ENCODE measurements at places on chromosomes 5 and 9.

- DNase-seq = no peak
These were observed 7.2 kb downstream of the STARD4 start for GRCh38 chr5:111505096-111505495.

DNA sequence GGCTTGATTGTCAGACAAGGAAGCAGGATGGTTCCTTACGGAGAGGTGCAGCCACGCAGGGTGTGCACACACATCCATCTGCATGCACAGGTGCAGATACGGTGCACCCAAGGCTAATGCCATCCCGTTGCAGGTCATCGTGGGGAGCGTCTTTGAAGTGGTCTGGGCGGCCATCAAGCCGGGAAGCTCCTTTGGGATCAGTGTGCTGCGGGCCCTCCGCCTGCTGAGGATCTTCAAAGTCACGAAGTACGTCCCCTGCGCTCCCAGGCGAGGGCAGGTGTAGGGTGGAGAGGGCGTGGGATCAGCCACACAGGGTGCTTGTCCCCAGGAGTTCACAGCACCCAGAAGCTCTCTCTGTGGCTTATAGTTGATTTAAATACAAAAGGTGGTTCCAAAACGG lies 106.4 kb downstream of the CACNA1B start:
- DNase-seq = no peak

- peak; percentile 36 for DNase-seq
These were observed at the start of gene LPAR1 for GRCh38 chr9:111038331-111039230. TSS of gene LPAR1 (minus strand) at chr9:111038470. CDS start at chr9:110972117, 66,353 bp downstream.

GRCh38 chr9:123450098-123450770 lies 94.2 kb downstream of the CRB2 start:
- no peak for DNase-seq

DNA sequence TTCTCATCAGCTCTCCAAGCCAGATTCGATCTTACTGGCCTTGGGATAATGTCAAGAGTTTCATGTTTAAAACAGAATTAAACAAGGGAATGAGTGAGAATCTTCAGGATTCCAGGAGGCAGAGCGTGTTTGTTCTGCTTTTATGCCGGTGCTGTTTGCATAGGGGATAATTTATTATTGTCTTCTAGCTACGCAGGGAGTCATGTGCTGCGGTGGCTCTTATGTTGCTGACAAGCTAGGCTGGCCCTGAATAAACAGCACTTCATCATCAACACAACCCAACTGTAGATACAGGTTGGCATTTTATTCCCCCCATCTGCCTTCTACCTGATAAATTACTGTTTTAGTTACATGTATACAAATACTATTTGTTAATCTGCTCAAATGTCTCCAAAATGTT lies 47.1 kb upstream of the PCA3 start:
- no peak for DNase-seq

DNA sequence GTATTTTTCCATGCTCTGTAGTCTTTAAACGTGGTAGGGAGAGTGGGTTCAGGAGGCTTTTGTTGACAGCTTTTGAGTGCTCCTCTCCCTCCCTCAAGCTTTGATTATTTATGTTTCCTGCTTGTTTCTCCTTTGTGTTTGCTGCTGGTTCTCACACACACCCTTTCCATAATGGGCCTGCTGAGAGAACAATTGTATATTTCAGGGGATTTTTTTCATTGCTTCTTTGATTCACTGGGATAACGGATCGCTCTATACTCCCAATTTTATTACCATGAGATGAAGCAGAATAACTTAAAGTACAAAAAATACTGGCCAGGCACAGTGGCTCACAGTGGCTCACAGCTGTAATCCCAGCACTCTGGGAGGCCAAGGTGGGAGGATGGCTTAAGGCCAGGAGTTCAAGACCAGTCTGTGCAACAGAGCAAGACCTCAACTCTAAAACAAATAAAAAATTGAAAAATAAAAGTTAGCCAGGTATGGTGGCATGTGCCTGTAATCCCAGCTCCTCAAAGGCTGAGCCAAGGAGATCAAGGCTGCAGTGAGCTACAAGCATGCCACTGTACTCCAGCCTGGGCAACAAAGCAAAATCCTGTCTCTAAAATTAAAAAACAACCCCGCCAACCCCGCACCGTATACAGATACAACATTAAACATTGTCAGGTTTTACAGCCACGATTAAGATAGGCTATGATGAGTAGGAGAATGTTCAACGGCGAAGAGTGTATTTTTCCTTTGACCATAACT lies 66.9 kb downstream of the USP20 start:
- DNase-seq = no peak

DNA sequence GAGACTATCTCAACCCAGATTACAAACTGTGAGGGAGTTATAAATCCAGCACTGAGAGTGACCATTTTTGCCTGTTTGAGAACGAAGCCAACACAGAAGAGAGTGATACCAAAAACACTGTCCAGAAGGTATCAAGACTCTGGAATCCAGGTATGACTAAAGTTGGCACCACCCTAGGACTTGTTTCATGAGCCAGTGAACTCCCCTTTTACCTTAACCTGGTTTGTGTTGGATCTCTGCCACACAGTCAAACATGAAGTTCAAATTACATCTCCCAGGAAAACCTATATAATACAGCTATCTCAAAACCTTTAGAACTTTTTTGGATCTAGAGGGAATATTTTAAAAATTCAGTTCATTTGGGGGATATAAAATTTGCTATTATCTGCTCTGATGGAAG lies 11.4 kb downstream of the ZBTB5 start:
- no peak for DNase-seq

DNA sequence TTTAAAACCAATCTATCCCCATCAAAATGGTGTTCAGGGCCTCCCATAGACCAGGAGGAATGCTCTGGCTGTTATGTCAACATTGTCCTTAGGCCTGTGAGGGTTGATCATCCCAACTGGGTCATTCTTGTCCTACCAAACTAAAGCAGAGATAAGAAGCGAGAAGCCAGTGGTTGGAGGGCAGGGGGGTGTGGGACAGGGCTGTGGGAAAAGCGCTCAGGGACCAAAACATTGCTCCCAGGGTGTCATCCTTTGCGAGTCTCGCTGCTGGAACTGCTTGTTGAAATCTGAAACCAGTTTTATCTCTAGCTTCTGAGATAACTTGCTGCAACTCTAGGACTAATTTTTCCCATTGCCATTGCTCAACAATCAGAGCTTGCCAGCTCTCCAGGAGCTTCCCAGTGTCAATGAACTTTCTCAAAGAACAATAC lies 48.1 kb downstream of the SPATA31C2 start:
- no peak for DNase-seq

GRCh38 chr5:141846031-141846430 lies 32.2 kb downstream of the PCDH1 start:
- DNase-seq = no peak

- no peak for DNase-seq
These were observed 272.7 kb downstream of the TRIM32 start for GRCh38 chr9:116959809-116960208.

GRCh38 chr5:15510092-15510491 lies 10.1 kb downstream of the FBXL7 start:
- no peak for DNase-seq

GRCh38 chr5:98905857-98906688 lies 22.7 kb downstream of the CHD1 start:
- peak; percentile 47 for DNase-seq

- no peak for DNase-seq
These were observed 67.7 kb downstream of the C9orf152 start for GRCh38 chr9:110140276-110140675.

GRCh38 chr5:51411921-51412325 lies 28.7 kb downstream of the ISL1 start:
- no peak for DNase-seq

DNA sequence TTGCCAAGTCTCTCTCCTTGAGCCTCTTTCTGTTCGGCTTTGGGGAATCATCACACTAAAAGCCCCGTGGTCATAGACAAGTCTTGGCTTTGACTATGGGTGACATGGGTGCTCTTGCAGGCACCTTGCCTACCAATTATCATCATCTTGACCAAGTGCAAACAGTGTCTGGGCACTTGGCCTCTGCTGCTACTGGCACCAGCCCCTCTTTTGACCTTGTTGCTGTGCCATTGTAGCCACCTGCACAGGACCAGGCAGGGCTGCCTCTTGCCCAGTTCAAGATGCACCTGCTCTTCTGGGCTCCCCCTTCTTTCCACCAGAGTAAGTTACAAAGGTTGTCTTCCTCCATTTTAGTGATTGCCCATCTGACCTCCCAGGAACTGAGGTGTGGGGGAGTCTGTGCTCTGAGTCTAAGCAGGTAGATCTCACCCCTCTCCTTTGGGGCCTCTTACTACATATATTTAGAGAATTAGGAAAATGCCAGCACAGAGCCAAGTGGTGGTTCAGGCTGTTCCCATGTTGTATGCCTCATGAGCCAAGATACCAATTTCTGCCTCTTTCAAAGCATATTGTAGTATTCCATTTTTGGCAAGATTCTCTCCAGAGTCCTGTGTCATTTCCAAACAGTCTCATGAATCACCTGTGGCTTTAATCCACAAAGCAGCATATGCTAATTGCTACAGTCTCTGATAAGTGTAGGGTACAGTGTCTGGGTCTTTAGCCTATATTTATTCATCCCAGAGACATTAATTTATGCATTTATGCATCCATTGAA lies 142.9 kb upstream of the DAP start:
- no peak for DNase-seq

Data from SW480 (cell line).